ENCODE measurements at places on chromosomes 4 and X.
A peak's percentile ranks its signal among the peaks of the same experiment; 100 is the strongest.

DNA sequence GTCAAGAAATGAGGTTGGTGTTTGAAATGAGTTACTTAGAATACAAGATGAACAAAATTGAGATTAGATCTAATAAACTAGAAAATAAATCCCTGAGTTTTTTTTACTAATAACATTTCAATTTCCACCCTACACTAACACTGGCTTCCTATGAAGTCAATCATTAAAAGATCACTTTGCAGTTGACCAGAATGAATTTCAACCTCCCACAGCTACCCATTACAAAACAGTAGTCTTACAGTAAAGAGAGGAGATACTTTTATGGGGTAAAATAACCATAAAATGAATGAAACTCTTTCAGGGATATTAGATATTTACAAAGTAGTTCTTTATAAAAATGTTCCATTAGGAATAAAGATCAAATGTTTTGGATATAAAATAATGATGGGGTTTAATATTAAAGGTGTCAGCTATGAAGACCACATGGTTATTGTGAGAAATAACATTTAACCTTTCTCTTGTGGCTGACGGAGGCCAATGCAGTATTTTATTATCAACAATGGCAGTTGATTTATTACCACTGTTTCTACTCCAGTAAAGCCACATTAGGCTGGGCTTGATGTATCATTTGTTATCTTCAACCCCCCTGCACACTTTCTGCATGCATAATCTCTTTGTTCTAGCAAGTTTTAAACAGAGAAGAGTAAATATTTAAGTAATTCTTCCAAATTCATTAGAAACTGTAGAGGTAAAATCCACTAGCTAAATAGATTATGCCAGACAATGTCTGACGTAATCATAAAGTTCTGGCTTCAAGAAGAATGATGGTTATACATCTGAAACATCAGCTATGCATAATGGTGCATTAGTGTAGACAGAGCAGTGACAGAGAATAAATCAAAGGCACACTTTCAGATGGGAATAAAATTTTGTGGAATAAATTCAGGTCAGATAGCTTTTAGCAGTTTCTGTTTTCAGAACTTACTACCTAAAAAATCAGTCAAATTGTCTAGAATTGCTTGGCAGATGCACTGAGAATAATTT lies 516.6 kb downstream of the PCDH18 start:
- no peaks in the 10 kb centered on the region for H3K4me1 ChIP-seq
- no peak overlapping the region for H3K27ac ChIP-seq
- no peaks in the 10 kb centered on the region for H3K27me3 ChIP-seq
- H3K36me3 ChIP-seq: no peaks in the 10 kb centered on the region

GRCh38 chrX:39758791-39759525 lies 338.8 kb downstream of the BCOR start:
- no peak overlapping the region for H3K27ac ChIP-seq
- H3K36me3 ChIP-seq: no peaks in the 10 kb centered on the region
- H3K27me3 ChIP-seq: peaks cover 2% of the 10 kb centered on the region
- H3K4me3 ChIP-seq: no peak overlapping the region

- no peaks in the 10 kb centered on the region for H3K4me1 ChIP-seq
- H3K4me3 ChIP-seq: no peak overlapping the region
- no peak for DNase-seq
- H3K36me3 ChIP-seq: no peaks in the 10 kb centered on the region
- no peaks in the 10 kb centered on the region for H3K27me3 ChIP-seq
These were observed 176.3 kb upstream of the SLIT2 start for GRCh38 chr4:20075248-20075871.

DNA sequence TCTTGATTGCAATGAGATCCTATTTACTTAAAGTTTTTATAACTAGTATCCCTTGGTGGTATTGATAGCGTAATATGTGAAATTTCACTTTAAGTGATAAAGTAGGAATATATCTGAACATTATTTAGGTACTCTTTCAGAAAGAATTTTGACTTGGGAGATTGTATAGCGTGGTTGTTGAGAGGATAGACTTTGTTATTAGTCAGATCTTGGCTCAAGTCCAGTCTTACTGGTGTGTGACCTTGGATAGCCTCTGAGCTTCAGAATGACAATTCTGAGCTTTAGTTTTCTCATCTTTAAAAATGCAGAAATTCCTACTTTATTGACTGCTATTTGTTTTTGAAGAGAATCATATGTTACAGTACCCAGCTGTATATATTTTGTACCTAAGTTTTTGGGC lies 32.6 kb downstream of the DCK start:
- peaks cover 22% of the 10 kb centered on the region for H3K36me3 ChIP-seq
- no peaks in the 10 kb centered on the region for H3K27me3 ChIP-seq

DNA sequence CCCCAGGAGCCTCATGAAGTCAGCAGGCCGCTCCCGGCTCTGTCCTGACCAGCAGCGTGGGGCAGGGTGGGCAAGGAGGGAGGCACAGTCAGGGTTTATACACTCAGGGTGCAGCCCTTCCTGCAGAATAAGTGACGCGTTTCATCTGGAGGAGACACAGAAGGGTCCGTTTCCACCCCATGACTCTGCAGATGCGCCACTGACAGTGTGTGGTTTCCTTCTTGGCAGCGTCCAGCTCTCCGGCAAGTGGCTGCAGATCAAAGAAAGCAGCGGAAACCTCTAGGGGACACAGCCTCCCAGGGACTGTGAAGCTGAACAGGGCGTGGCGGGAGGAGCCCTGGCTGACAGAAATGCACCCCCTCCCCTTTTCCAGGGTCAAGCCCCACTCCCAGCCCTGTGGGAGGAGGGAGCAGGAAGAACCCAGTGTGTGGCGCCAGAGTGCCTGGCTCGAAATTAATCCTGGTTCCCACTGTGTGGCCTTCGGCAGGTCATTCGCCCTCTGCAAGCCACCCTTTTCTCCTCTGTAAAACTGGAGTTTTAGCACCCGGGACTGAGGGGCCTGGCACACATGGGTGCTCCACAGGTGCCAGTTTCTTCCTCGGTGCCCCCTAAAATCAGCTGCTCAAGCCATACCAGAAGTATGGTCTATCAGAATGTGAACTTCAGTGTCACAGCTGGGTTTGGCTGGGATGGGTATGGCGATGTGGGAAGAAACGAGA lies 17.3 kb upstream of the TBC1D14 start:
- H3K36me3 ChIP-seq: no peaks in the 10 kb centered on the region
- H3K4me1 ChIP-seq: peaks cover 49% of the 10 kb centered on the region
- peak overlapping the region; percentile 74 for H3K4me3 ChIP-seq
- peak; percentile 60 for DNase-seq
- no peaks in the 10 kb centered on the region for H3K27me3 ChIP-seq
- peak overlapping the region; percentile 81 for H3K27ac ChIP-seq

DNA sequence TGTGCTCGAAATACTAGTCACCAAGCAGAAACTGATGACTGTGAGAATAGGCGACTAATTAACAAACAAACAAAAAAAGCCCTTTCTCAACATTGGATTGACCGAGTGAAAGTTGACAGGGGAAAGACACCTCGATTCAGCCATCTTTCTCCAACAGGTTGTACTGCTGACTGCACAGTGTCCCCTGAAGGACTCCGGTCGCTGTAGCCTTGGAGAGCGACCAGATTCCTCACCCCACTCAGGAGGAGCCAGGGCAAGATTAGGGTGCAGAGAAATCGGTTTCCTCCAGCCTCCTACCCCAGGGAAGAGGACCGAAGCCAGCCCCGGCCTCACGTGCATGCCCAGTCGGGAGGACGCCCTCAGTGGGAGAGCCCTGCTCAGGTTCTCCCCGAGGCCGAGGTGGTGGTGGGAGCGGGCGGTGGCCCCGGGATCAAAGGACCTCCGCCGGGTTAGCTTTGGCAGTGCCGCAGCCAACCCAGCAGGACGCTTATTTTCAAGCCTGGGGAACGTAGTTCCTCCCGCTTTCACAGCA lies 1.1 kb upstream of the RAP1GDS1 start:
- DNase-seq: no peak
- H3K27me3 ChIP-seq: peaks cover 12% of the 10 kb centered on the region
- no peaks in the 10 kb centered on the region for H3K36me3 ChIP-seq
- H3K4me3 ChIP-seq: peak overlapping the region; percentile 92
- peak overlapping the region; percentile 95 for H3K27ac ChIP-seq
